ENCODE measurements at places on chromosomes 4 and X. TPM values are rescaled to one million over a fixed set of nuclear protein-coding genes. Genes with fewer than 3 reads are reported as not detected.

Gene REELD1
- 1.1 TPM for polyA plus RNA-seq

Gene MAGEA8
- 0.19 TPM for polyA plus RNA-seq

Gene SULT1E1
- 409 TPM for polyA plus RNA-seq

GRCh38 chr4:84263415-84263814 lies 235.7 kb downstream of the NKX6-1 start:
- DNase-seq, result no peak

DNA sequence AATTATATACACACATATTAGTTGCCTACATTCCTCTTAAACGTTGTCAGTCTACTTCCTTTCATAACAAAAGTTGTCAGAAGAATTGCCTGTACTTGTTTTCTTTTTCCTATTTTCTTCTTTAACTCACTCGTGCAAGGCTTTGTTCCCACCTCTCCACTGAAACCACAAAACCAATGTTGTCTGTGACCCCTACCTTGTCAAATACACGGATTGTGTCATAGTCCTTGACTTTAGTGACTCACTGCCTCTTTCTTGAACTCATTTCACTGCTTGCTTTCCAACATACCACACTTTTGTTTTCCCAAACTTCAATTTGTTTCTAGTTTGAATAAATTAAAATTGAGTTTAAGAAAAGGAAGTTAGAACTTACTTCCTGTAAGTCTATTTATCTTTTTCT lies 283.9 kb upstream of the AGA start:
- DNase-seq, result no peak

Data from renal pelvis (tissue), 12 donors.